ENCODE measurements at places on chromosomes 5 and 9.

- no peak for DNase-seq
These were observed 2.0 kb downstream of the LCN8 start for GRCh38 chr9:136756134-136756438.

DNA sequence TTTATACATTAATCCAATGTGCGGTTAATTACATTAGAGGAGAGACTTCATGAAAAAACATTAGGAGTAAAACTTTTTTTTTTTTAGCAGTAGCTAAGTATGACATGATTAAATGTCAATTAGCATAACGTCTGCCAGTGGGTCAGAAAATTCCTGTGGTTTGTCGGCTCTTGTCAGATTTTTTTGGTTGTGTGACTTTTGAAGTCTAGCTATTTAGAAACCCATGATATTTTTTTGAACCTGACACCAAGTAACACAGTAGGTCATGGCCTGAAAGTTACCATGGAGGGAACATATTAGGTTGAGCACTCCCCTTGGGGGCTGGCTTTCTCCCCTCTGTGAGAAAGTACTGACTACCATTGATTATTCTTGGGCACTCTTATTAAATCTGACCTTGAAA, 84.8 kb upstream of the ALDH1A1 start:
- no peak for DNase-seq

- no peak for DNase-seq
These were observed 136.7 kb downstream of the CAVIN4 start for GRCh38 chr9:100714372-100715099.

DNA sequence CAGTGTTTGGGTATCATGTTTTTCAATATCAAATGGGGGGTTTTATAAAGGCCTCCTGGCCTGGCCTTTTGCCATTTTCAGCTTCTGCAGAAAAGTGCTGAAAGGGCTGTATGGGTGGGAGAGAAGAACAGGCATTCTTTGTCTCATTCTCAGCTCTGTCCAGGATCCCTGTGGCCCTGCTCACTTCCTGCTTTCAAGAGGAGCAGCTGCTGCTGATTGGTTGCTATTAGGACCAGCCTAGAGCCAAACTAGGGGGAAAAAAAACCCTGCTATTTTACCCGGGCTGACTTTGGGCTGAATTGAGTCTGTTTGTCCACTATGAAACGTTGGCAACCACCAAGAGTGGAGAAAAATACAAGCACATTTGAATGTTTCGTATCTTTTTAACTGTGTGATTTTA, 117.1 kb downstream of the CMYA5 start:
- DNase-seq = no peak

GRCh38 chr5:153881687-153882086, 157.0 kb downstream of the FAM114A2 start:
- DNase-seq = no peak

GRCh38 chr5:149313151-149313841, 32.0 kb upstream of the GRPEL2 start:
- no peak for DNase-seq

DNA sequence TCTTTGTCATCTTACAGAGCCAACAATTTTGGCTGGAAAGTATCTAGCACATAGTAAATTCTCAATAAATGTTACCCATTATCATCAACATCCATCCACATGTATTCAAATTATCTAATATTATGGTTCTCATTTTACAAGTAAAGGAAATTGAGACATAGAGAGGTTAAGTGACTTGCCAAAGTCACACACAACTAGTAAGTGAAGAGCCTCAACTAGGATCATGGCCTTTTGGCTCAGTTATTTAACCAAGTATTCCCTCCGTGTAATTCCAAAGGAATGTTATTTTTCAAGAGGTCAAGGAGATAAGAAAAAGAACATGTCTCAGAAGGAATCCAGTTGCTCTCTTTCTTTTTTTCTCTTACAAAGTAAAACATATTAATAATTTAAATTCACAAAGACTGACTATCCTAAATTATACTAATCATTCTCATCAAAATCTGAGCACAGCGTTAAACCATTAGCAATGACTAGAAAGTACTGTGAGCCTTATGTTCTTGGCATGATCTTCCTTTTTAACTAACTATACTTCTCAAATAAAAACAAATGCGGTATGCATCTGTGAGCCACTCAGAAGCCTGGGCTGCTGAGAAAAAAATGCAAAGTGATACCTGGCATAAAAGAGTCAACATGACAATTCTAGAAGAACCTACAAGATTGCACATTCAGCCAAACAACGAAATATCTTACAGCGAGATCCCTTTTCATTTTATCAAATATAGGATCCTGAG, 350.9 kb downstream of the GLIS3 start:
- DNase-seq = no peak

DNA sequence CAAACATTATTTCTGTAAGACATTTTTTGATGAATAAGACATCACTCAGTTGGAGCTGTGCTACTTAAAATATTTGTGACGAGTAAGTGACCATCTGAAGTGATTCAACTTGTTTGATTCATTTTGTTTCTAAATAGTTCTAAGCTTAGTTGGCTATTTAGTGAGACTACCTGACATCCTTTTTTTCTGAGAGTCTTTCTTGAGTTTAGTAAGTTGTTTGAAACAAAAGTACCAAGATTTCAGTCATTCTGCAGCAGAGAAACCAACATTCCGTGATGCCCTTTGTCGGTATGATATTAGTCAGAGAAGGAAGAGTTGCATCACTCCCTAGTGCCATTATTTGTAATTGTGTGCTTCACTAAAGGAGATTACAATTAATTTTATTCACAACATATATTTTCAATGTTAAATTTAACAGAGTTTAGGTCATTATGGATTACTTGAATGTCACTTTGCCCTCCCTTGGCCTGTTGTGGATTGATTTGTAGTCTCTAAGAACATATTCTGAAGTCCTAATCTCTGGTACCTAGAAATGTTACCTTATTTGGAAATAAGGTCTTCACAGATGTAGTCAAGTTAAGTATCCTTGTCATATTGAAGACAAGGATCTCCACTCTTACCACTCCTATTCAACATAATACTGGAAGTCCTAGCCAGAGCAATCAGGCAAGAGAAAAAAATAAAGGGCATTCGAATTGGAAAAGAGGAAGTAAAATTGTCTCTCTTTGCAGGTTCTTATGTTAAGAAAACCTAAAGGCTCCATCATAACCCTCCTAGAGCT, 212.2 kb downstream of the PCSK1 start:
- no peak for DNase-seq

GRCh38 chr5:87457706-87458105, 45.0 kb upstream of the CCNH start:
- DNase-seq = no peak

DNA sequence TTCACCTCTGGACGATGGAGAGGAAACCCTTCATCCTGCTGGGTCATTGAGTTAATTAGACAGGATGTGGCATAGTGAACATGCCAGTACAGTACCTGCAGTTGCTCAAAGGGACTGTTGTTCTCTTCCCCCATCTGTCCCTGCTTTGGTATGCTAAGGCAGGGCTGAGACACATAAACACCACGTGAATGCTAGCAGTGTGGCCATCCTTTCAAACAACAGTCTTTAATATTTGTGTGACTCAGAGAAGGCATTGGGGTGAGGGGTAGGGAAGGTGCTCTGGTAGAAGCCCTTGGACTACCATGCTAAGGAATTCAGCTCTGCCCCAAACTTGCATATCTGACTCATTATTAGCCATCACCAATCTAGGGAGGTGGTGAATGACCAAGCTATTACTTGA, 180.2 kb upstream of the ZNF618 start:
- no peak for DNase-seq

- DNase-seq = no peak
These were observed 6.5 kb downstream of the ARL14EPL start for GRCh38 chr5:116038817-116039216.

DNA sequence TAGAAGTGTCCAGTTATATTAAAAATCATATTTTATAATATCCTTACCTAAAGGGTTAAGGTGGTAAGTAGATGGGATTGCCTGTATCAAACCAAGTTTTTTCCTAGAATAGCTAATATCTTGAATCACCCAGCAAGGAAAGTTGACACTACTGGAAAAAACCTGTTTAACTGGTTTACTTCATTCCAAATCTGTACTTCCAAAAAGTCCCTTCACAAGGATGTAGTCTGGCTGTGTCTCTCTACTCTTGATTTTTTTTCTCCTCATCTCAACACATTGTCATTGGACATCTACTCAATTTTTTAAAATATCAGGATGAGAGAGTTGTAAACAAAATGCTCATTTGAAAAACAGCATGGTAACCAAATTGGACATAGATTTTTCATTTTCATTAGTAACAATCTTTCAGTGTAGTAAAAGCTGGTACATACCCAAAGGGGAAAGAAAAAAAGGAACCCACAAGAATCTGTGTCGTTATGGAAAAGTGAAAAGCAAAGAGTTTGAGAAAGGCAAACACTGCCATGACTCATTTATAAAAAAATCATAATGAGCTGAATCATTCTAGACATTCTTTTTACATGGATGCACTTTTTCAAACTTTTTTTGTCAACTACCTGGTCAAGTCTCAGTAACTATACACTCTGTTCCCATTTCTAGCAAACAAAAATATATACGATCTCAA, 173.5 kb downstream of the GLIS3 start:
- no peak for DNase-seq

GRCh38 chr9:88998503-88998902, 7.2 kb downstream of the S1PR3 start:
- no peak for DNase-seq

GRCh38 chr5:176806137-176806536, 4.2 kb upstream of the UNC5A start:
- DNase-seq = no peak

DNA sequence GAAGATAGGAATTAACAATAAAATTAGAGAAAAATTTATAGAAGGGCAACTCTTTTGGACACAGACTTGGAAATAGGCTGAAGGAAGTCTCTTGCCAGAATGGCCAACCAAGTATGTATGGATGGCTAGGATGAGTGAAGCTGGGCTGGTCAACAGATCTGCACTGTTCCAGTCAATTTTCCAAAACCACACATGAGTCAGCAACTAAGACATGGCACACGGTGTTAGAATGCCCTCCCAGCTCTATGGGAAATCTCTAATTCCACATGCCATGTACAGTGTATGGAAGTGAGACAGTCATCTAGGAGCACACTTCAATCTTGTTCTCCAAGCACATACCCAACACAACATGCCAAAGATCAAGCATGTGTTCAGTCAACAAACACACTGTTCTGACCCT, 129.6 kb downstream of the GLIS3 start:
- DNase-seq = no peak

GRCh38 chr9:72674961-72675360, 153.6 kb downstream of the TMC1 start:
- no peak for DNase-seq

GRCh38 chr5:133440467-133441115, 171.8 kb downstream of the FSTL4 start:
- no peak for DNase-seq

GRCh38 chr5:133763744-133764143, 151.4 kb upstream of the FSTL4 start:
- no peak for DNase-seq

DNA sequence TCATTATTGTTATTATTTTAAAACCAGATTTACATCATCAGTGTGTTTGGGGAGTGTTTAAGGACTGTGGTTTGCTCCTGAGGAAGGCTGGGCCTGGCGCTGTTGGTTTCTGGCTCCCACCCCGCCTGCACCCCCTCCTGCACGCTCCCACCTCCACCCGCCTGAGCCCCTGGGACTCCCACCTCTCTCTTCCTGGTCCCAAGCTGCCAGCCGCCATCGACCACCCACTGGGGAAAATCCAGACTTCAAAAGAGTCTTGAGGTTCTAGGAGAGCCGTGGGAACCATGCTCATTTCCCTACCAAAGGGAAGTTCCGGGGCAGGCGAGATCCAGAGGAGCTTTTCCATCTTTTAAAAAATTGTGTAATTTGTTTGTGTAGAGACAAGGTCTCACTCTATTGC, 35.0 kb upstream of the FUBP3 start:
- no peak for DNase-seq

- DNase-seq = no peak
These were observed 57.3 kb upstream of the FNIP1 start for GRCh38 chr5:131854134-131854533.

DNA sequence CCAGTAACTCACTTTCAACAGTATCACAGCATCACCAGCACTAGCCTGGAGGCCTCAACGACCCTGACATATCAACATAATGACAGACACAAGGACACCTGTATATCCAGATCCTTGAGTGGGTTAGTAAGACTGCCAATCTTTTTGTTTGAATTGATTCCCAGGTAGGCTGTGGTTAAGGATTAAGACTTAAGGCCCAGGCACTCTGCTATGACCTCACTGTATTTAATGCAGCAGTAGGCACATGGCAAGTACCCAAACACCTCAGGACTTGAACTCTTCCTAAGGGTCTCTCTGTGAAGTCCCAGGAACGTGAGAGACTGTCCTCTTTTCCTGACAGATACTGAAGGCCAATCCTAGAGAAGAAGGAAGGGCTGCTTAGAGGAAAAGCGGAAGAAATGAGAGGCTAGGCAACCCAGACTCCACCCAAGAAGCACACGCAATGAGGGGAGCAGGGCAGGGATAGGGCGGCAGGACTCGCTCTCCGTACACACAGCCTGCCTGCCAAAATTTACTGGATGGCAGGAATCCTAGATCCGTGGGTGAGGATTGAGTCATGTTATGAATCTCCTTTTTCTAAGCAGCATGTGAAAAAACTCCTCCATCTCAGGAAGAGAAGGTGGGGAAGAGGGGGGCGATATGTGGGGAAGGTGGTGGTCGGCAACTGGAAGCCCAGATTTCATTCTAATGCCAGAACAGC, 93.4 kb downstream of the SIL1 start:
- no peak for DNase-seq

DNA sequence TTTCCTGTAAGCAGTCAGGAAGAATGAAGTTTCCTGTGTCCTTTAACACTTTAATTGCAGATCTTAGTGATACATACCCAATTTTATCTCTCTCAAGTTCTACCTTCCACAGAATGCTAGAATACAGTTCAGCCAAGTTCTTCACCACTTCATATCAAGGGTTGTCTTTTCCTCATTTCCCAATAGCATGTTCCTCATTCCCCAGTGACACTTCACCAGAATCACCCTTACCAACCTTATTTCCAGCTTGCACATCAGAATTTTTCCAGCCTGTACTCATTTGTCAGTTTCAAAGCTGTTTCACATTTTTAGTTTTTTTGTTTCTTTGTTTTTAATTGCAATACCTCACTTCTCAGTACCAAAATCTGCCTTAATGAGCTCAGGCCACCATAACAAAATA, 126.1 kb downstream of the ESM1 start:
- no peak for DNase-seq

DNA sequence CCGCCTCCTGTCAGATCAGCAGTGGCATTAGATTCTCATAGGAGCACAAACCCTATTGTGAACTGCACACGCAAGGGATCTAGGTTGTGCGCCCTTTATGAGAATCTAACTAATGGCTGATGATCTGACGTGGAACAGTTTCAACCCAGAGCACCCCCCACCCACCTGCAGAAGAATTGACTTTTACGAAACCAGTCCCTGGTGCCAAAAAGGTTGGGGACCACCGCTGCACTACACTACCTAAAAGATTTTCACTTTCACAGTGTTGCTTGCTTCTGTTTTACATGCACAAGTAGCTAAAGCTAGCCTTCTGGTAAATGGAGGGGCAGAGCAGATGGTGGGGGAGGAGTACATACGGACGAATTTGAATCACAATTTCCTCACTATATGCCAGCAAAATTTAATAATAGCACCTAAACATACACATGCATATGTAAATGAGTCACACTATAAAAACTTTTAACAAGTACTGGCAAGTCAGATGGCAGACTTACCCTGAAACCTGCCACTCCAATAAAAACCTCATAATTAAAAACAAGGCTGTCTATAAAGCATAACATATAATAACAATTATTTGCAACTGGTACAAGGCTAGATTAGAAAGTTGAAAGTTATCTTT, 24.0 kb upstream of the CDKN2B start:
- no peak for DNase-seq
